MG63 (cell line): ENCODE measurements at places on chromosomes 6 and 20. TPM values are rescaled to one million over a fixed set of nuclear protein-coding genes. Genes with fewer than 3 reads are reported as not detected.

DNA sequence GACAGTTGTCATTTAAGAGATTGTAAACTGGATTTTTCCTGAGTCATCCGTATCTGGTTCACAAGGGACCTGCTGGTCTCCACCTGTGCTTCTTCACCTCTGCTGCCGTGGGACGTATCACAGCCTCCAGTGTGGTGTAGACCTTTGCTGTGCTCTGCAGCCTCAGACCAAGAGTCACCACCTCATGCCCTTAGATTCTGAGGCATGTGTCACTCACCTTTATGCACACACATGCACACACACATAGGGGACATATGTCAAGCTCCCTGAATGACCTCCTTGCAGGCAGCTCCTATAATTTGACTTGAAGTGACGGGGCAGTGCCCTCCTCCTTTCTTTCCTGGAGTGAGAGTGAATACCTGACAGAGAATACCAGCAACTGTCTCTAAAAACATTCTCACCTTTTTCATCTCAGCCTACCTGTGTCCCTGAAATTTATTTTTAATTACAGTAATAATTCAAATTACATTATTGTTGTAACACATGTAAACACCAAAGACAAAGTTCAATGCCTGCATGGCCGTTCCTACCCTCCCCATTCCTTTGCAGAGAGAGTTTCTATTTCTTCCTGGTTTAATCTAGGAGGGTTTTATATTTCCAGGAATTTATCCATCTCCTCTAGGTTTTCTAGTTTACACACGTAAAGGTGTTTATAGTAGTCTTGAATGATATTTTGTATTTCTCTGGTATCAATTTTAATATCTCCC is 3.5 kb downstream of the SLC17A4 start:
- DNase-seq = no peak

DNA sequence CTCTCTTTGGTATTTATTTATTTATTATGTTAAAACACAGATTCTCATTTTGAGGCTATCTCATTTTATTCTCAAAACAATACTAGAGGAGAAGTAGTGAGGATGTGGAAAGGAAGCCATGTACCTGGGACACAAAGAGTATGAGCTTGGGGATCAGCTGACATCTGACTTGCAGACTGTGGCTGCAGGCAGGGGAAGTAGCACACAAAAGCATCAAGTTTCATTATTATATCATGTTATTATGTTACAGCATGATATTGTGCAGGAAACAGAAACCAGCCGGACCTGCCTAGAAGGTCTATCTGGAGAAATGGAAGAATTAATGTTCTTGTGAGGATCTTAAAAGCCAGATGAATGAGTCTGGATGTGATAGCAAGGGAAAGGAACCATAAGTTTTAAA is 248.2 kb downstream of the KHDC1L start:
- DNase-seq = no peak

- no peak for DNase-seq
Observed at GRCh38 chr6:121584586-121585369, 149.3 kb downstream of the GJA1 start.

DNA sequence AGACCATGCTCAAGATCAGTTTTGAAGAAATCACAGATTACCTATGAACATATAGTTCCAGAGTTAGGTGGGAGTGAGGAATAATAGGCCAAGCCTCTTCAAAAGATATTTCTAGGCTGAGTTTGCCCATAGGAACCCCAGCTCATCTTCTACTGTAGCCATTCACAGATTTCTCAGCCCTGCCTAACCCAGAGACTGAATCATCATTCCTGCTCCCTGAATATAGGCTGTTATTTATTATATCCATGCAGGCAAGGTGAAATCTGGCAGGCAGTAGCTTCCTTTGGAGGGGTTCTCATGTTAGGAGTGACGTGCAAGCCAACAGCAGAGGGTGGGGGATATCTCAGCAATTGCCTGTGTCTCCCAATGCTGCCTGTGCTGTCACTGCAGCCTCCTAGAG is 25.6 kb upstream of the ADGRF4 start:
- DNase-seq = no peak

- no peak for DNase-seq
Observed at GRCh38 chr6:24775520-24776058, 852 bp downstream of the GMNN start.

DNA sequence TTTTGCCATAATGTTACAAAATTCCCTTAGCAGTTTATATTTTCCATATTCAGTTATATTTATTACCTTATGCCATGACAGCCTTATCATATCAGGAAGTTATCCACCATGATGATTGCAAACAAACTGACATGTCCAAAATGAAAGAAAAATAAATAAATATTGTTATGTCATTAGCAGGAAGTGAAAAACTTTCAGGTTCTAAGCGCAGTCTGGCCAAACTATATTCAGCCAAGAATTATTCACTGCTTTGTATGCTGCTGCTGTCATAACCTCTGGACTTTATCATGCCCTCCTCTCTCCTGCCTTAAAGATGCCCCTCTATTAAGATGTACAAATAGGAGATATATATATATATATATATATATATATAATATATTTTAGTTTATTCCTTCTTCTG is 27.7 kb upstream of the DEFB112 start:
- no peak for DNase-seq

GRCh38 chr20:18738055-18738454 is 75.5 kb upstream of the SCP2D1 start:
- DNase-seq = no peak

- DNase-seq = no peak
Observed at GRCh38 chr6:20024978-20025377, 187.3 kb downstream of the MBOAT1 start.

DNA sequence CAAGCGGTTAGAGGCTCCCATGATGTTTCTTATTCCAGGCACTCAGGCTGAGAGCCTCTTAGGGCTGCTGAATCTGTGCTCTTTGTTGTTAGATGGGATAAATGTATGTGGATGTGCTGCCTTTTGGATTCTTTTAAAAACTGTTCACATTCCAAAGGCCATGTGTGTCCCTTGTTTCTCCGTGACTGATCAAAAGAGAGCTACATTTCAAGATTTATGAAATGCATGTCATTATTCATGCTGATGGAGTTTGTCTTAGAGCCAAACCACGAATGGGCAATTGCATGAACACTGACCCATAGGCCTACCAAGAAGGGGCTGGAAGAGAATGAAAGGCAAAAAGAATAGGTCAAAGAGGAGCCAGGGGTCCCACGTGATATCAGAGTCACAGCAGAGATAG is 104.9 kb upstream of the TSHZ2 start:
- DNase-seq = no peak

- DNase-seq = no peak
Observed at GRCh38 chr6:156194981-156195380, 582.2 kb upstream of the ARID1B start.

DNA sequence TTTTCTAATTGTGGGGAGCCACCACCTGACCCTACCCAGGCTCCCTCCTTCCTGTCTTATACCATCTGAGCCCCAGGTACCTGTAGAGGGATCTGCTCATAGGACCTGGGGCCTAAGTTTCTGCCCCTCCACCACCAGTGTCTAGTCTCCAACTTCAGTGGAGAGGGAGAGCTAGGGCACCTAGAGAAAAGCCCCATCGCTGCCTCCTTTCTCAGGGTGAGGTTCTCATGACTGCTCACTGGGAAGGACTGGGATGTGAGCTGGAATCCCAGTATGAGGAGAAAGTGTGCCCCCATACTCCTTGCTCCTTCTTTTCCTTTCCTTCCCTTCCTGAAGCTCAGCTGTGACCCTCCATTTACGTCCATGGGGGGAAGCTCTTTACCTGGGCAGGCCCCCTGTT is 231.6 kb downstream of the LRFN2 start:
- no peak for DNase-seq

DNA sequence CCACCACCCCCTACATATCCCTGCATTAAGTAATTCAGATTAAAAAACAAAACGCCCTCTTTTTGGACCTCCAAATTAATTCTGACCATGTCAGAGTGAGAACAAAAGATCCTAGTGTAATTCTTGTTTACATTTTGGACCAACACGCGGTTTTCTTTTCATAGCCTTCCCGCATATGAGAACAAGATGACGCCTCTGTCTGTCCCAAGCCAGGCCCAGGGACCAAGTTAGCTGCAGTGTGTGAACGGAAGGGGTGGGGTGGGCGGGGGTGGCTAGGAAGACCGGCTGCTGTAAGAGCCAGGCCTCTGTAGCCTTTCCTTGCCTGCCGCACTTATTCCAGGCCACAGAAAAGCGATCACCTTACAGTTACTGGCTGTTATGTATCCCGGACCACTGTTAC is 68.0 kb downstream of the PLCG1 start:
- no peak for DNase-seq

DNA sequence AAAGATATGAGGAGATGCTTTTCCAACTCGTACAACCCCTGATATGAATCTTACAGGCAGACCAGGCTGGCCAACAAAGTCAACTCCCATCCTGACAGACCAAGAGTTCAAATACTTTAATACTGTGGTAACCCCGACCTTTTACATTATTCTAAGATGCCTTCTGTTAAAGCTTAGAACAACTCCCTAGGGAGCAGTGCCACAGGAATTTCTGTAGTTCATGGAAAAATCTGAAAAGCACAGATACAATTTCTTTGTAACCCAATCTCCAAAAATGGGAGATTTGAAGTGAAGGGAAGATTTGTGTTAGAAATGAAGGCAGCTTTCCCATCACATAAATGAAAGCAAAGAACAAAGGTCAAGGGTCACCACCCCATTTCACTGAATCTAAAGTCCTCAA is 151.3 kb upstream of the BEND6 start:
- DNase-seq = peak; percentile 9

- peak; percentile 62 for DNase-seq
Observed at GRCh38 chr6:38262026-38262425, 377.7 kb downstream of the BTBD9 start.

GRCh38 chr6:52385074-52385473 is 23.1 kb downstream of the PAQR8 start:
- no peak for DNase-seq

GRCh38 chr20:35263532-35264341 is 14.2 kb downstream of the MMP24OS start:
- DNase-seq = peak; percentile 33

DNA sequence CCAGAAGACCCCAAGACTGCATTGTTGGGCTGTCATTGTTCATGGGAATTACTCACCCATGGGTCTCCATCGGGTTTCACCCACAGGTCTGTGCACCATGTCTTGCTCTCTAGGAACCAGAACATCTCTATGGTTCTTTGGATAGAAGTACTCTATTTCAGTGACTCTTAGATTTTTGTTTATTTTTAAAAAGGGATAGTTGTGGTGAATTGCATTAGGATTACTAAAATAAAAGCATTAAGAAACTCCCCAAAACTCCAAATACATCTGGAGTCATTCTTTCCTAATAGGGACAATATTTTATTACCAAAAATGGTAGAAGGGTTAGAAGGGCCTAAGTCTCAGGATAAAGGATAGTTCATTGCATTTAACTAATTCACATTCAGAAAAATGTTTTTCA is 166.9 kb upstream of the TNFAIP3 start:
- DNase-seq = no peak

- DNase-seq = no peak
Observed at GRCh38 chr20:33668466-33669155, 1.9 kb downstream of the ACTL10 start.

DNA sequence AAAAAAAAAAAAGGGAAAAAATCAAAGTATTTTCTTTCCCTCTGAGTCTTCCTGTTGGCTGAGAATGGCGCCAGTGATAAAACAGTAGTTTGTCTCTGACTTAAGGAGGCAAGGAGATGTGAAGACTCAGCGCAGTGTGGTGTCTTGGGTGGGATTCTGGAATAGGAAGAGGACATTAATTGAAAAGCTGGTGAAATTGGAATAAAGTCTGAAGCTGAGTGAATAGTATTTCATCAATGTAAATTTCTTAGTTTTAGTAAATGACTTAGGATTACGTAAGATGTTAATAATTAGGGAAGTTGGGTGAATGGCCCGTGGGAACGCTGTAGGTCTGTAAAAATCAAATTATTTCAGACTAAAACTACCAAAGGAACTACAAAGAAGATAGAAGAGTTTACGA is 122.8 kb upstream of the ZNF217 start:
- DNase-seq = no peak

- no peak for DNase-seq
Observed at GRCh38 chr6:90305800-90306448, 9.3 kb upstream of the BACH2 start.

The PAQR8 gene
- total RNA-seq = 2.9 and 3.2 TPM in 2 replicates

The MOG gene
- not detected in 2 replicates for total RNA-seq

The GGTLC1 gene
- total RNA-seq = not detected in 2 replicates

The MCHR2 gene
- not detected in 2 replicates for total RNA-seq

The TREM1 gene
- not detected in 2 replicates for total RNA-seq

The ARMC2 gene
- total RNA-seq = 0.96 and 1.8 TPM in 2 replicates

The GHRH gene
- total RNA-seq = not detected in 2 replicates

The METTL24 gene
- total RNA-seq = not detected in 2 replicates

The NHSL1 gene
- total RNA-seq = 1.3 and 8.7 TPM in 2 replicates

The KCNK16 gene
- total RNA-seq = not detected in 2 replicates

The ADGRF1 gene
- total RNA-seq = not detected in 2 replicates

The MMS22L gene
- 8.2 and 12.9 TPM in 2 replicates for total RNA-seq

The KCNQ2 gene
- 0.92 TPM in 1 of 2 replicates, not detected in the other for total RNA-seq

The RAB44 gene
- not detected in 2 replicates for total RNA-seq

The NNAT gene
- not detected in 2 replicates for total RNA-seq

The TOP1 gene
- 21.3 and 28.5 TPM in 2 replicates for total RNA-seq
